Activated CD4-positive, alpha-beta T cell treated with anti-CD3 and anti-CD28 coated beads, Interleukin-2, amount 10 ng/mL, durations not matched to agents 7 days and 5 days (primary cell): ENCODE measurements at places on chromosomes 1 and 21. TPM values are rescaled to one million over a fixed set of nuclear protein-coding genes. Genes with fewer than 3 reads are reported as not detected.

DNA sequence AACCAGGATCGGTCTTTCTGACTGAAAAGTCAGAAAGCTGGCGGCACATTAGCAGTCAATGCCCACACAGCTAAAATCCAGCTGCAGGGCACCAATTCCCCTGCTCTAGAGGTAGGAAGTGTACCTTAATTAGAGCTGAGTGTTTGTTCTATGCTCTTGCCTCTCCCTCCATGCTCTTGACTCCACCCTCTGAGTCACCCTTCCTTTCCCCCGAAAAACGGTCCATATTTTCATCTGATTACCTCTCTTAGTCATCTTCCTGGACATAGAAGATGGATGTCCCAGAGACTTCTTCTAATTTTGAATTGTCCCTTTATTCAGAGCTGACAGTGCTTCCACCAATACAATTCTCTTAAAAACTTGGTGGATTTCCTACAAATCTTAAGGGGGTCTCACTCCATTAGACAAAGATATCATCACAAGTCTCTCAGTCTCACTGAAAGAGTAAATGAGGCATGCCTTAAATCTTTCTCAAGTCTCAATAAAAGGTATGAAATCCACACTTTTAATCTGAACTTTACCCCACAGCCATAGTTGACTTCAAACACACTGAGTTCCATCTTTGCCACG lies 44.1 kb upstream of the SLC19A1 start:
- no peak for DNase-seq

GRCh38 chr1:203122159-203122558 lies 5.4 kb upstream of the ADORA1 start:
- peak; percentile 0 for DNase-seq

GRCh38 chr1:69743146-69743545 lies 175.4 kb downstream of the LRRC7 start:
- DNase-seq, result no peak

Gene CFAP107
- total RNA-seq, result not detected

DNA sequence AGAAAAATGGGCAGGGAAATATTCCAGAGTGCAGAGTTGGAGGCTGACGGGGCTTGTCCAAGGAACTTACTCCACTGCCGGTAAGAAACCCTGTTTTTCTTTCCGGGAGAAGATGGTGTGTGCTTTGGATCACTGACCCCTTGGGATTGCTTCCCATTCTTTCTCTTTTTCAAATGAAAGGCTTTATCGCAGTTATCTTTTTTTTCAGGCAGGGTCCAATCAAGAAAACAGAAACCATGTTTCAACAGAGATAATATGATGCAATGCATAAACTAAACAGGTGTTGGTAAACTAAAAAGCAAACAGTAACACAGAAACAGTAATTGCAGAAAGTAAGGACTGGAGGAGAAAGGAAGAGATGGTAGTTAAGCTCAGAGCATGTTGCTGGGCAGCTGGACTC lies 145.1 kb downstream of the LYPLAL1 start:
- DNase-seq, result no peak
